ENCODE measurements at places on chromosomes 3 and 15.
A peak's percentile ranks its signal among the peaks of the same experiment; 100 is the strongest.

GRCh38 chr15:40906991-40907802 lies 12.9 kb downstream of the VPS18 start:
- DNase-seq: peak; percentile 49

DNA sequence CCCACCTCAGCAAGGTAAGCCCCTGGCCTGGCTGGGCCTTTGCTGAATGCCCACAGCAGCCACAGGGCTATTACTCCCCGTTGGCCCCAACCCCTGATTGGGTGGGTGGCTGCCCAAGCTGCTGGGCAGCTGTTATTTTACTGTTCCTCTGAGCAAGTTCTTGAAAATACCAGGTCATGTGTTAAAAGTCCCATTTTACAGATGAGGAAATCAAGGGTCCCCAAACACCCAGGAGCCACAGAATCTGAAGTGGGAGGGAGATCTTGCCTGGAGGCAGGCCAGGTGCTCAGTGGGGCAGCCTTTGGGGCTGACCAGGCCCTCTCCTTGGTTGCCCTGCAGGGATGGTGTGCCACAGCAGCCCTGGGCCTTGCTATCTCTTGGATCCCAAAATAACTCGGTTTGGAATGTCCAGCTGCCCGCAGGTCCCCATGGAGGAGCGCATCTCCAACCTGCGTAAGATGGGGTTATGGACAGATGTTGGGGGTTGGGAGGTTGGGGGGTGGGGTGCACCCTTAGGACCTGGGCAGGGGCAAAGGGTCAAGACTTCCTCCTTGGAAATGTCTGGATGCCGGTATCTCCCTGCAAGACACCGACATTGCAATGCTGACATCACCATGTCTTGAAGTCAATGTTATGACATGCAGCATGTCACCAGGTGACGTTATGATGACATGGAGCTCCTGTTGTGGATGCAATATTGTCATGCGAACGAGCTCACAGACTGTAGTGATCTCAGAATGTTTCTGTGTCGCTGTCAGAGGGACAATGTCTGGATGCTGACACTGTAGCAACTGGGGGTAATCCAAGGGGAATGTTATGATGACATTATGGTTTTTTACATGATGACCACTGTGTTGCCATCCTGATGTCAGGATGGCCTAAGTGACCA lies 13.3 kb upstream of the CSPG4 start:
- DNase-seq: no peak

DNA sequence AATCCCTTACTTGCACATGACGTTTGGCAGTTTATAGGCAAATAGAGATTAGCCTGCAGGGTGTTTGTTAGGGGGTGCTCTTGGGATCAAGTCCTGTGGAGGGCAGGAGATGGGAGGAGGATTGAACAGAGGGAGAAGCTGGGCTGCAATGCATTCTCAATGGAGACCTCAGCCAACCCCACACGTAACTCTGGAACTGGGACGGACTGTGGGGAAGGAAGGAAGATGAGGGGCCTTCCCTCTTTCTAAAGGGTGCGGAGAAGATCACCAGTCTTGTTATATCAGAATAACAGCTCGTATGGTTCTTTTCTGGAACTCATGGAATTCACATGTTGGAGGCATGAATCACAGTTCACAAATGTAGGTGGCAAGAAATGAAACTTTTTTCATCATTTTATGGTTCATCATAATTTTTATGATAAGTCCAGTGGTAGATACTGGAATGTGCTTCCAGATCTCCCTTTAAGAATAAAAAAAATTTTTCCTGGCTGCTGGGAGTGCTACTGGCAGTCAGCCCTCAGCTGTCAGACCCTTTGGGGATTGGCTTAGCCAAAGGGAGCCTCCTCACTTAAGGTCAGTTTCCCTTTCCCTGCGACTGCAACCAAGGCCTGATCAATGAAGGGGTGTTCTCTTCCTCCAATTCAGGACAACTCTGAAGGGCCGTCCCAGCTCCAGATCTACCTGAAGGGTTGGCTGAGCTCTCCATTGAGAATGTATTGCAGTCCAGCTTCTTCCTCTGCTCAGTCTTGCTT lies 20.5 kb upstream of the LYZL4 start:
- no peak for DNase-seq

GRCh38 chr3:20307383-20307782 lies 121.4 kb upstream of the SGO1 start:
- DNase-seq: no peak

DNA sequence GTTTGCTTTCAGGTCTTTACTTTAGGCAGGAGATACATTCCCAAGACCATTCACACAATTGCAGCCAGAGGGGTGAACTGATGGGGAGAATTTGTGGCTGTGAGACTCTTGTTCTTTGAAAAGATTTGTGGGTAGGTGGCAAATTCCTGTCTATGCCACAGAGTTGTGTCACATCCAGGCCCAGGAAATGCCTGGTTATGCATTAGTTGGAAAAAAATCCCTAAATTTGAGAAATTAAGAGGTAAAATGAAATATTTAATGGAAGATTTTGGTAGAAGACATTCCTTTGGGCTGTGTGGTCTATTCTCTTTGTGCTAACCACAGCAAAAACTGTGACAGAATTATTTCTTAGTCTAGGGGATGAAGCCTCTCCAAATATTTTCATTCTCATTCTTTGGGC lies 28.8 kb downstream of the SAMMSON start:
- no peak for DNase-seq

DNA sequence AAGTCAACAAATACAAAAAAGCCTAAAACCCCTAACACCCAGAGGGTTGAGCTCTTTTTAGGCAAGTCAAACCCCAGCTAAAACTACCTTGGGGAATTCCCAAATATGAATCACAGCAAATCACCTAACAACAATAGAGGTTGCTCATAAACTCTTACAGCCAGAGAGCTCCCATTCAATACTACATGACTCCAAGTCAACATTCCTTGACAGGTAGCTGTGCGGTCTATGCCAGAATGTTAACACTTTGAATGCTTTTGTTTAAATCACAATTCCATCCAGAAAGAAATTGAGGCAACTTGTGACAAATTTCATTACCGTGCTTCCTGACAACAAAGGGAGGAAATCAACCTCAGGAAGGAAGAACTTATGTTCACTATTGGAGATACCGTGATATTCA lies 7.5 kb upstream of the UACA start:
- no peak for DNase-seq

- DNase-seq: no peak
Measured at GRCh38 chr3:90132197-90132596, 1024.8 kb downstream of the EPHA3 start.

- DNase-seq: no peak
Measured at GRCh38 chr3:46939578-46940445, 36.7 kb downstream of the CCDC12 start.

DNA sequence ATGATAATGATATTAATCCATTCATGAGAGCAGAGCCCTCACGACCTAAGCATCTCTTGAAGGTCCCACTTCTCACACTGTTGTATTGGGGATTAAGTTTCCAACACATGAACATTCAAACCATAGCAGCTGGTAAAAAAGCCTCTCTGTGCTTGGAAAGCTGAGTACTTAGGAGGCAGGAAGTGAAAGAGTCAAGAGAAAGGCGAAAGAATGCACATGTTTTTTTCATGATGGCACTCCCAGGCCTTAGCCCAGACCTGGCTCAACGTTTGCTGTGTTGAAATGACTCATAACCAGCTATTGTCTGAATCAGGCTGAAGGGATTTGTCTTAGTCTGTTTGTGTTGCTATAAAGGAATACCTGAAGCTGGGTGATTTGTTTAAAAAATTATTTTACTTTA lies 84.4 kb upstream of the RGMA start:
- no peak for DNase-seq

DNA sequence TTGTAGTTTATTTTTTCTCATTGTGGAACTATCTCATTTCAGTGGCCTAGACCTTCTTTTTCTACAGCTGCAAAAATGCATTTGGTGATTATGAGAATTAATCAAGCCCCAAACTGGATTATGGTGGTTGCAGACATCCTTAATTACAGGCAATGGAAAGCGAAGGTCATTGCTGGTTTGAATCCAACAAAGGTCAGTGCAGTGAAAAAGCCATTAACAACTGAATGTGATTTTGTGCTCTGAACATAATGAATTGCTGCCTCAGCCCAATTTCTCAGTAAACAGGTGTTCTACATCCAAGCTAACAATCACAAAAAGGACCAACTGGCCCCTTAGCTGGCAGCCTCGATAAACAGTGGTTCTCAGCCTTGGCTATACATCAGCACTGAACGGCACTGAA lies 260.1 kb upstream of the DPPA4 start:
- DNase-seq: no peak

DNA sequence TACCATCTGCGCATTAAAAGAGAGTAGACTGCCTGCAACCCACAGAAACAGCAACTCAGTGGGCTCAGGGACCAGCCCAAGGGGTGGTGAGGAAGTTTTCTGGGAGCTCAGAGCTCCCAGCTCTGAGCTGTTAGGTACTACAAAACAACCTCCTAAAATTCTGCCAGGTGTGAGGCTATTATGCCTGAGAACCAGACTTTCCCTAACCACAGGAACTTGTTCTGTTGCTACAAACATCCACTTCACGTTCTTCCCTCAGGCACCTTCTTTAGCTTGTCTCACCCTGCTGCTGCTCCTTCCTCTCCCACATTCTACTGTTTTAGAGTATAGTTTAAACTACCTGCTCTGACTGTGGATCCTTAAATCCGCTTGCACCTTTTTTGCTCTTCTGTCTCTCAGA lies 399.4 kb downstream of the ROBO1 start:
- no peak for DNase-seq

GRCh38 chr15:63587527-63587926 lies 9.7 kb upstream of the FBXL22 start:
- no peak for DNase-seq

GRCh38 chr3:66486202-66486601 lies 14.6 kb downstream of the LRIG1 start:
- DNase-seq: no peak

DNA sequence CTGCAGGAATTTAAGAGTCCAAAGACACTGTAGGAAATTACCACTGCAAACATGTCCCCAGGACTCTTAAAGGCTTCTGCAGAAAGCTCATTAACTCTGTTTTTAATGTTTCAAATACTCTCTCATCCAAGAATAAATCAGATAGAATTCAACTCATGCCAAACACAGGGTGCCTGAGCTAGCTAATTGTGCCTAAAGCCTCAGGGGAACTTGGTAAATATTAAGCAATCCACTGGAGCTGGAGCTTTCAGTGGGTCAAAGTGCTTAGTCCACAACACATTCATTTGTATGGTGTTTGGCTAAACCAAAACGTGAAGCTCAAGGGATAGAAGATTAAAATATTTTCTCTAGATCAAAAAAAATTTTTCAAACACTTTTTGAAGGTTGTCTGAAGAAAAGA lies 131.4 kb downstream of the THRB start:
- DNase-seq: no peak

GRCh38 chr15:69973102-69973714 lies 124.5 kb downstream of the TLE3 start:
- DNase-seq: no peak

DNA sequence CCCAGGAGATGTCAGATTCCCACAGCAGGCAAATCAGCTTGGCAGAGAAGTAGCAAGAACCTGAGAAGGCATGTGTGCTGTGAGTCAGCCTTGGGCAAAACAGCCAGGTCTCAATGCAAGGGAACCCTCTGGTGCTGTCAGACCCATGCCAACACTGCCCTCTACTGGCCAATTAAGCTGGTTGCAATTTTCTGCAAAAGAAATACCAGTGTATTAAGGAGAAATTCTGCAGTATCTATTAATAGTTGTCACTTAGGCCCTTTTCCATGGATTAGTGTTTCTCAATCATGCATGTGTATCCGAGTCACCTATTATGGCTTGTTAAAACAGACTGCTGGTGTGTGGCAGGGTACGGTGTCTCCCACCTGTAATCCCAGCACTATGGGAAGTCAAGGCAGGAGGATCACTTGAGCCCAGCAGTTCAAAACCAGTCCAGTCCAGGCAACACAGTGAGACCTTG lies 26.2 kb downstream of the MAP4 start:
- DNase-seq: peak; percentile 63

DNA sequence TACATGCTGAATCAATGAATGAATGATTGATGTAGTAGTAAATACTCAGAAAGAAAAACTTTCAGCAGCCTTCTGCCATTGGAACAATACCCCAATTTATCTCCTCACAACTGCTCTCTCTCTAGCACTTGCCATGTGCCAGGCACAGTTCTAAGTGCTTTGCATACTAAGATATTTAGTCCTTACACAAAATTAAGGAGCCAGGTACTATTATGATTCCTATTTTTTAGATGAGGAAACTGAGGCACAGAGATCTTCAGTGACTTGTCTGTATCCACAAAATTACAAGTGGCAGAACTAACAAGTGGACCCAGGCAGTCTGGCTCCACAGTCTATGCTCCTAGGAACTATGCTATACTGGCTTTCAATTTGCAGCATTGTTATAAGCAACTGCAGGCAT lies 279.2 kb downstream of the LSAMP start:
- no peak for DNase-seq

DNA sequence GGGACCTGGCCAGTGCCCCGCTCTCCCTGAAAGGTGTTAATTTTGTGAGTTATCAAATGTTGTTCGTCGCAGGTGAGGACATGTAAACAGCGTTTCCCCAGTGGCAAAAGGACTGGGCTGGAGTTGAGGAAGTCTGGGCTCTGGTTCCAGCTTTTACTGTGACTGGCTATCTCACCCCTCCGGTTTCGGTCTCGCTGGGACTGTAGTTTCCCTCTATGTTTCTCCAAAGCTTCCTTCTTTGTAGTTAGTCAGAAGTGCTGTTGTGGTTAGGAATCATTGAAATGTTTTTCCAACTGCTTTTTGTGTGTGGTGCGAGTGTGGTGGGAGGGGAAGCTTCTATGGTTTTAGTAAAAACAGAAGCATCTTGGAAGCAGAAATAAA lies 990 bp upstream of the CLDN1 start:
- no peak for DNase-seq

DNA sequence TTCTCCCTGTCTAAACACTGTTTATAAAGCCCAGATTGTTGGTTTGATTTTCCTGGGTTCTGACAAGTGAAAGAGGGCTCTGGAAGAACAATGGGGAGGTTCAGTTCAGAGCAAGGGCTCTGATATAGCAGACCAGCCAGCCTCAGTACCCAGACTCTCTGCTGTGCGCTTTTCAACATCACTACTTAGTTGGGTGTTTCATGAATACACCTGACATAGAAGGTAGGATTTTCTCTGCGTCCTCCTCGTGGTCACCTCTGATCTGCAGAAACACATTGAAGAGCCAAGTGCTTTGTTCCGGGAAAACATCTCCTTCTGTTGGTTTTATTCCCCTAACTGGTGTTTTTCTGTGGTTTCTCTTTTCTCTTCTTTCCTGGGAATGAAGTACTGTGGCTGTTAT lies 99.5 kb downstream of the EPHB1 start:
- no peak for DNase-seq

DNA sequence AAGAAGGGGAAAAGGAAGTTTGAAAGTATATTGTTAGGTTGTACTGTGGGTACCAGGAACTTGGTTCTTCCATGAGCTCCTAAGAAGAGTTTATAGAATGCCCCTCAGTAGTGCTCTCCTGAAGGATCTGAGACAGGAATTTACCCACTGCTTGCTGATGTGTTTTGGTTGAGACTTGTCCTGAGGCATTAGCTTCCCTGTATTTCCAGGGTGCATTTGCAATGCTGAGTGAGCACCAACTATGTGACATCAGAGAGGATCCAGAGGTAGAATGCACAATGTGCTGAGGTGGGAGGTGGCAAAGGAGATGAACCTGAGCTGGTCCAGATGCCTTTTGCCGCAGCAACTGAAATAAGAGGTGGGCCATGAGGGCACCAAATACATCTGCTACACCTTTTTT lies 64.3 kb upstream of the LRRC3B start:
- DNase-seq: no peak
